ENCODE measurements at places on chromosomes 11 and 22. TPM values are rescaled to one million over a fixed set of nuclear protein-coding genes. Genes with fewer than 3 reads are reported as not detected.

DNA sequence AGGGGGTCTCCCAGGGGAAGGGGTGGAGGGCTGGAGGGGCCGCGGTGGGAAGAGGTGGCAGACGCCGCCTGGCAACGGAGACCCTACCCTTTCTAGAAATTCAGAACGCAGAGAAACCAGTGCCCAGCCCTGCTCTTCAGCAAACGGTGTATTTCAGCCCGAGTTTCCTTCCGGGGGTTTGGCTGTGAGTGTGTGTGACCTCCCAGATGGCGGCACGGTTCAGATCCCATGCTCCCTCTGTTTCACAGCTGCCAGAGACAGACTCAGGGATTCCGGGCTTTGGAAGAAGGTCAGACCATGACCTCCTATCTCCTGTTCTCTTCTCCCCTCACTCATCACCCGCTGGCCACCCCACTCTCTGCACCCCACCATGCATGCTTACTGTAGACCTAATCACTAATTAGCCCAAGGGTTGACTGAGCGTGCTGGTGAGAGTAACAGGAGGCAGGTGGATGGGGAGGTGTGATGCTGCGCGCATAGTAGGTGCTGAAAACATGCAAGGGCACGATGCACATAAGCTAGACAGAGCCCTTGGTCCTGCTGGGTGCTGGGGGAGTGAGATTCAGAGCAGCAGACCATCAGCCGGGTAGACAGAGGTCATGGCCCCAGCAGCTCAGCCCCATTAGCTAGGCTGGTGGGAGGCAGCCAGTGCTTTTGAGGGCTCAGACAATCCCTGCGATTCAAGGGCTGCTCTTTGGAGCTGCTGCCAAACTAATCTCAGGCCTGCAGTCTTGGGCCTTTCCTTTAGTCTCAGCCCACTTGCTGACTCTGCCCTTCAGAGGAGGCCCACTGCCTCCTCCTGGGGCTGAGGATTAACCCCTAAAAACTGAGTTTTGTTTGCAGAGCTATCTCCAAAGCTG is 256.5 kb upstream of the CADM1 start:
- peak overlapping the region; percentile 60 for H3K4me3 ChIP-seq
- H3K36me3 ChIP-seq: no peaks in the 10 kb centered on the region
- no peak overlapping the region for H3K27ac ChIP-seq
- no peaks in the 10 kb centered on the region for H3K4me1 ChIP-seq
- no peaks in the 10 kb centered on the region for H3K27me3 ChIP-seq

- DNase-seq: no peak
- no peaks in the 10 kb centered on the region for H3K4me1 ChIP-seq
- H3K27ac ChIP-seq: no peak overlapping the region
- no peaks in the 10 kb centered on the region for H3K36me3 ChIP-seq
- H3K4me3 ChIP-seq: no peak overlapping the region
Measured at GRCh38 chr11:104033134-104033533, 3.3 kb upstream of the DDI1 start.

DNA sequence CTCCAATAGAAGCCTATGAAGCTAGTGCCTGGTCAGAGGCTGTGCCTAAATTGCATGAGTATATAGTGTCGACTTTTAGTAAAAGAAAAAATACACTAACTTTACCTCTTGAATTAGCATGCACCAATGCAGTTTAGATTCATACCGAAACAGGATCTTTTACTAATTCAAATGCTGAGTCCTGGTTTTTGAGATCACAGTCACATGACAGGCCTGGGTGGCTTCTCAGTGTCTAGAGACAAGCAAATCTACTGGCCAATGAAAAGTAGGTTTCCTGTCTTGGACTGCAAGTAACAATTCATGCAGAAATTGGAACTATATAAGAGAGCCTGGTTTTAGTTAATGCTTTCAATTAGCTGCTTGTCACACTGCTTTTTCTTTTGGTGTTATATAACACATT is 7.2 kb downstream of the ARHGEF12 start:
- no peak overlapping the region for H3K4me3 ChIP-seq
- peaks cover 3% of the 10 kb centered on the region for H3K4me1 ChIP-seq
- no peaks in the 10 kb centered on the region for H3K27me3 ChIP-seq
- no peak overlapping the region for H3K27ac ChIP-seq

DNA sequence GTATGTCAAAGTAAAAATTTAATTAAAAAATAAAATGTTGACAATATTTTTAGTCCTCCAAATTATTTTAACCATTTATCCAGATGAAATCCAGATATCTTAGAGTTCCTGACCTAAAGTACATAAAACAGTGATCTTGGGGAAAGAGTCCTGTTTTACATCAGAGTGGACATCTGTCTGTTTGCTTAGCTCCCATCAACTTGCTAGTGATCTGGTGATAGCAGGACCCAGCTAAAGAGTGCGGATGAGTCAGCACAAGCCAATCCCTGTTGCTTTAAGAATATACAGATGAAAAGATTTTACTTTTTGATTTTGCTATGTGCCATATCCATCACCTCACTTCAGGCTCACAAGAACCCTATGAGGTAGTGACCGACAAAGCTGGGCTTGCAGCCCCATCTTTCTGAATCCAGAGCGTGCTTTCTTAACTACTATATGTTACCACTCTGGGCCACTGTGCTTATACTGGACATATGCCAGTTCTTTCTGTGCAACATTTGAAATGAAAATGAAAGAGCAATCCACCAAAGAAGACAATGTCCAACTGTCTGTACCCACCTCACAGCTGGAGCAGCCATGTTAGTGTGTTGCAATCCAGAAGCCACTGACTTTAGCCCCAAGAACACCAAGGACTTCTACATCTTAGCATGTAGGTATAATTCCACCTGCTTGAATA is 167.6 kb upstream of the SESN3 start:
- no peak overlapping the region for H3K4me3 ChIP-seq
- no peaks in the 10 kb centered on the region for H3K27me3 ChIP-seq
- DNase-seq: no peak

DNA sequence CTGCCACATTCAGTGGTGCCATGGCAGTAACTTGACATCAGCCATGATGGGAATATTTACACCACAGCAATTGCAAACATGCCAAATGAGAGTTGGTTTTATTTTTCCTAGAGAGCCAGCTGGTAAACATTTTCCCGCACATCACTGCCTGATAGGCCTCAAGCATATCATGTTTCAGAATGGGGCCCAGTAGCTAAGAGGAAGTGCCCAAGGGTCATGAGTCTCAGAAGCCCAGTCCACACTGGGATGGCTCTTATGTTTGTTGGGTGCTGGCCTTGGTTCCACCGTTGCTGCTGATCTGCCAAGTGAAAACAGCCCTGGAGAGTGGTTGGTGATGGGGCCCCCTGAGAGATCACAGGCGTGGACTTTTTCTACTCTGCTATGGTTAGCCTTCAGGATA is 64.3 kb upstream of the NAV2 start:
- H3K27me3 ChIP-seq: no peaks in the 10 kb centered on the region
- no peak for DNase-seq
- H3K27ac ChIP-seq: no peak overlapping the region
- H3K4me1 ChIP-seq: no peaks in the 10 kb centered on the region
- H3K36me3 ChIP-seq: no peaks in the 10 kb centered on the region

- H3K36me3 ChIP-seq: no peaks in the 10 kb centered on the region
- no peak overlapping the region for H3K27ac ChIP-seq
- H3K4me3 ChIP-seq: no peak overlapping the region
- H3K27me3 ChIP-seq: no peaks in the 10 kb centered on the region
- no peaks in the 10 kb centered on the region for H3K4me1 ChIP-seq
Measured at GRCh38 chr11:2942447-2942846, 13.2 kb upstream of the PHLDA2 start.

- peak; percentile 83 for DNase-seq
- no peaks in the 10 kb centered on the region for H3K4me1 ChIP-seq
- H3K4me3 ChIP-seq: no peak overlapping the region
- no peaks in the 10 kb centered on the region for H3K27me3 ChIP-seq
Measured at GRCh38 chr22:30286813-30287647, 2.3 kb downstream of the CASTOR1 start.

DNA sequence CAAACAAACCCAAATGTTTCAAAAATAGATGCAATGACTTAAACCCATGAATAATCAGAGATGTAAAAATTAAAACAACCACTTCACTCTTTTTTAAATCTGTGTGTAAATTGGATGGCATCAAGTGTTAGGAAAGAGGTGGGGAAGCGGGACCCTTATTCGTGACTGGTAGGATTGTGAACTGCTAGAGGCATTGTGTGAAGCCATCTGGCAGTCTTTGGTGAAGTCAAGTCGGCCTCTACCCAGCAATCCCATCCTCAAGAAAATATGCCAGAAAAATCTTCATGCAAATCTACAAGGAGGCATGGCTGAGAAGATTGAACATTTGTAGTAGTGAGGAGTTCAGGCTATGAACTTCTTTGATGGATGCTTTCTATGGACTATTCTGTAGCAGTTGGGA is 114.6 kb upstream of the C11orf87 start:
- no peak for DNase-seq
- H3K4me1 ChIP-seq: no peaks in the 10 kb centered on the region
- no peaks in the 10 kb centered on the region for H3K36me3 ChIP-seq
- no peaks in the 10 kb centered on the region for H3K27me3 ChIP-seq

DNA sequence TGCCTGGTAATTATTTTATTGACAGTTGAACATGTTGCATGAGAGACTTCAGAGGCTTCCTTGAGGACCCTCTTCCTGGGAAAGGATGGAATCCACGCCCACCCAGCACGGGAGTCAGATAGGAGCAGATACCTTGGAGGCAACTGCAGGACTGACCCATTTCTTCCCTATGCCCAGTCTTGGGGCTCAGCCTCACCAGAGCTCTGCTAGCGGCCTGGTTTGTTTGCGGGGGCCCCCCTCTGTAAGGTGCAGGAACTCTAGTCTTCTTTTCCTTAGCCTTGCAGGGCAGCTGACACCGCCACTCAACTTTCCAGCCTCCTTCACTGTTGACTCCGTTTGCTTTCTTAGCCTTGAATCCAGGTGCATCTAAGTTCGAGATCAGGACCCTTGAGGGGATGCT is 1032.8 kb downstream of the BRD1 start:
- no peaks in the 10 kb centered on the region for H3K36me3 ChIP-seq
- no peak overlapping the region for H3K4me3 ChIP-seq
- no peaks in the 10 kb centered on the region for H3K27me3 ChIP-seq
- H3K27ac ChIP-seq: no peak overlapping the region
- no peaks in the 10 kb centered on the region for H3K4me1 ChIP-seq

GRCh38 chr22:29765905-29766631 is 739 bp downstream of the ZMAT5 start:
- DNase-seq: no peak
- no peaks in the 10 kb centered on the region for H3K4me1 ChIP-seq
- no peak overlapping the region for H3K27ac ChIP-seq
- H3K4me3 ChIP-seq: peak overlapping the region; percentile 56
- H3K36me3 ChIP-seq: no peaks in the 10 kb centered on the region

GRCh38 chr11:66492161-66492865 is 12.1 kb downstream of the DPP3 start:
- peaks cover 3% of the 10 kb centered on the region for H3K36me3 ChIP-seq
- no peak overlapping the region for H3K4me3 ChIP-seq
- DNase-seq: no peak
- no peaks in the 10 kb centered on the region for H3K27me3 ChIP-seq
- H3K27ac ChIP-seq: no peak overlapping the region

The LAYN gene
- total RNA-seq: 23.1 TPM

The CRYBA4 gene
- not detected for total RNA-seq
